ENCODE measurements at places on chromosomes 3 and 15. TPM values are rescaled to one million over a fixed set of nuclear protein-coding genes. Genes with fewer than 3 reads are reported as not detected.
A peak's percentile ranks its signal among the peaks of the same experiment; 100 is the strongest.

GRCh38 chr15:96473556-96473955 lies 143.1 kb downstream of the NR2F2 start:
- no peaks in the 10 kb centered on the region for H3K36me3 ChIP-seq
- no peaks in the 10 kb centered on the region for H3K4me1 ChIP-seq
- H3K27ac ChIP-seq: no peak overlapping the region
- no peak overlapping the region for H3K4me3 ChIP-seq

DNA sequence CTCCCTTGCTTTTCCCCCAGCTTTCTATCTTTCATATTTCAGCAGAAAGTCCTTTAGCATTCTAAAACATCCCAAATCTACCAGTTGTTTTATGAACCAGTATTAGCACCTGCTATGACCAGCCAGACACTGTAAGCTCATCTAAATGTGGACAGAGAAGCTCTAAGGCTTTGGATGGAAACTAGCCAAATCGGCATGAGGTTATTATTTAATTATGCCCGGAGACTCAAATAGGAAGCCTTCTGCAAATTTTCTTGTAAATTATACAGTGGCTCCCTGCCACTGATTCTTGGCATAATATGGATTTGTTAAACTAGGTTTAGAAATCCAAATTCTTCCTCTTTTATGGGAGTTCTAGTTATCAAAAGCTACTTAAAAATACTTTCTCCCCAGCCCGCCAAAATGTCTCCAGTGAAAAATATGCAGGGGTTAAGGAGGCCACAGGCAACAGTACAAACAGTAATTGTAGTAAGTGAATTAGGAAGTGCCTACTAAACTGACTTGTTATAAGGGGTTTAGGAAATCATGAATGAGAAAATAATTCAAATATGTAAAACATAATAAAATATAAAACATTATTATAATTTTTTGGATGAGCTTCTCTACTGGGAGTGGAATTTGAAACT lies 15.4 kb downstream of the MYH15 start:
- no peak overlapping the region for H3K27ac ChIP-seq
- DNase-seq: no peak
- no peaks in the 10 kb centered on the region for H3K4me1 ChIP-seq
- no peaks in the 10 kb centered on the region for H3K27me3 ChIP-seq
- no peak overlapping the region for H3K4me3 ChIP-seq

The PP2D1 gene
- total RNA-seq: not detected

DNA sequence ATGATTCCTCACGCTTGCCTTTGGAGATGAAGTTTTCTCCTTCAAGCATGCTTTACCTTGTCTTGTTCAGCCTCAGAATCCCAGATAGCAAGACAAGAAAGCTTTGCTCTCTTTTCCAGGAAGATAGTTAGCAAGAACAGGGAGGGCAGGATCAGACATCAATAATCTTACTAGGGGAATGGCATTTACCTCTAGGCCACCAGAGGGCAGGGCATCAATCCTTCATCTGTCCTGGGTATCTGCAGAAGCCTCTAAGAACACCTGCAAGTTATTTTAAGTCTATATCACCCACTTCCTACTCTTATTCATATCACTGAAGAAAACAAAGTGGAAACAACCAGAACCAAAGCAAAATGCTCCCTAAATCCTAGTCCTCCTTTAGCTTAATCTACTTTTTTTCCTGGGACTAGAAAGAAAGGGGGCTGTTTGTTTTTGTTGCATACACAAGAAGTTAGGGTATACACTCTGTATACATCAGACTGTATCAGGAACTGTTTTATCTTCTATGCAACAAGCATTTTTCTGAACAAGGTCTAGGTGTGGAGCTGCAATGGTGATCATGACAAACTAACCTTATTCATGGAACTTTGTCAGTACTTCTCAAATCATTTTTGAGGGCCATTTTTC lies 862.5 kb downstream of the CADM2 start:
- H3K4me3 ChIP-seq: no peak overlapping the region
- no peaks in the 10 kb centered on the region for H3K4me1 ChIP-seq
- no peak overlapping the region for H3K27ac ChIP-seq
- DNase-seq: peak; percentile 51

GRCh38 chr3:192943393-192943792 lies 25.7 kb upstream of the MB21D2 start:
- DNase-seq: no peak
- H3K27me3 ChIP-seq: no peaks in the 10 kb centered on the region
- no peaks in the 10 kb centered on the region for H3K36me3 ChIP-seq
- peaks cover 10% of the 10 kb centered on the region for H3K4me1 ChIP-seq

DNA sequence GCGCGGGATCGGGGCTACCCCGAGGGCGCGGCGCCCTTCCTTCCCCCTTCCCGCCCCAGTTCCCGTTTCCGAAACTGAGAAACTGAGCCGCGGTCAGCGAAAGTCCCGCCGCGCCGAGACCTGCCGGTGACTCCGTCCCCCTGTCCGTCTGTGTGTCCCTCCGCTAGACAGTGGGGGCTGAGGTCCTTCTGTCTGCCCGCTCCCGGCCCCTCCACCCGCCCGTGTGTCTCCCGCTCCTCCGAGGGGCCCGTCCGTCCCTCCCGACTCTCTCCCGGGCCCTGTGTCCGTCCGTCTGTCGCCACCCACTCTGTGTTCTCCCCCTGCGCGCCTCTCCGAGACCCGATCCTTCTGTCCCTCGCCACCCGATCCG lies 426 bp downstream of the PRKCD start:
- H3K4me3 ChIP-seq: peak overlapping the region; percentile 77
- peaks cover 30% of the 10 kb centered on the region for H3K36me3 ChIP-seq
- peaks cover 55% of the 10 kb centered on the region for H3K4me1 ChIP-seq
- H3K27me3 ChIP-seq: no peaks in the 10 kb centered on the region

The LNP1 gene
- 1.8 TPM for total RNA-seq

The EXD1 gene
- not detected for total RNA-seq

DNA sequence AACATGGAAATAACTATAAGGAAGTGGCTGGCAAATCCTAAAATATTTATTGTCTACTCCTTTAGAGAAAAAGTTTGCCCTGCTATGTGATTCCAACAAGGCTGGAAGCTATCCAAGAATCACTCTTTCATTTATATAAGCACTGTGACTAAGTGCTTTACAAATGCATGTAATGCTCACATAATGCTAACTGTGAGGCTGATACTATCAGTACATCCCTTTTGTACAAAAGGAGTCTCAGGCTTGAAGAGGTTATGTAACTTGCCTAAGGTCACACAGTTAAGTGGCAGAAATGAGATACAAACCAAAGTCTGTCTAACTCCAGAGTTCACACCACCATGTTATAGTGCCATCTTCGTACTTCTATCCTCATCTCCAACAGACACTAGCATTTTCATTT lies 17.0 kb downstream of the TOPBP1 start:
- H3K4me3 ChIP-seq: no peak overlapping the region
- H3K27me3 ChIP-seq: no peaks in the 10 kb centered on the region
- no peak overlapping the region for H3K27ac ChIP-seq
- peaks cover 29% of the 10 kb centered on the region for H3K36me3 ChIP-seq

- no peak overlapping the region for H3K27ac ChIP-seq
- H3K36me3 ChIP-seq: no peaks in the 10 kb centered on the region
- no peak for DNase-seq
- H3K4me1 ChIP-seq: no peaks in the 10 kb centered on the region
- H3K27me3 ChIP-seq: no peaks in the 10 kb centered on the region
Observed at GRCh38 chr3:98536456-98537017, 4.8 kb downstream of the GPR15 start.

- no peak overlapping the region for H3K4me3 ChIP-seq
- H3K27me3 ChIP-seq: peaks cover 34% of the 10 kb centered on the region
- H3K36me3 ChIP-seq: no peaks in the 10 kb centered on the region
- DNase-seq: no peak
Observed at GRCh38 chr3:194910414-194910984, 224.8 kb downstream of the FAM43A start.

The PLCL2 gene
- 5.8 TPM for total RNA-seq

DNA sequence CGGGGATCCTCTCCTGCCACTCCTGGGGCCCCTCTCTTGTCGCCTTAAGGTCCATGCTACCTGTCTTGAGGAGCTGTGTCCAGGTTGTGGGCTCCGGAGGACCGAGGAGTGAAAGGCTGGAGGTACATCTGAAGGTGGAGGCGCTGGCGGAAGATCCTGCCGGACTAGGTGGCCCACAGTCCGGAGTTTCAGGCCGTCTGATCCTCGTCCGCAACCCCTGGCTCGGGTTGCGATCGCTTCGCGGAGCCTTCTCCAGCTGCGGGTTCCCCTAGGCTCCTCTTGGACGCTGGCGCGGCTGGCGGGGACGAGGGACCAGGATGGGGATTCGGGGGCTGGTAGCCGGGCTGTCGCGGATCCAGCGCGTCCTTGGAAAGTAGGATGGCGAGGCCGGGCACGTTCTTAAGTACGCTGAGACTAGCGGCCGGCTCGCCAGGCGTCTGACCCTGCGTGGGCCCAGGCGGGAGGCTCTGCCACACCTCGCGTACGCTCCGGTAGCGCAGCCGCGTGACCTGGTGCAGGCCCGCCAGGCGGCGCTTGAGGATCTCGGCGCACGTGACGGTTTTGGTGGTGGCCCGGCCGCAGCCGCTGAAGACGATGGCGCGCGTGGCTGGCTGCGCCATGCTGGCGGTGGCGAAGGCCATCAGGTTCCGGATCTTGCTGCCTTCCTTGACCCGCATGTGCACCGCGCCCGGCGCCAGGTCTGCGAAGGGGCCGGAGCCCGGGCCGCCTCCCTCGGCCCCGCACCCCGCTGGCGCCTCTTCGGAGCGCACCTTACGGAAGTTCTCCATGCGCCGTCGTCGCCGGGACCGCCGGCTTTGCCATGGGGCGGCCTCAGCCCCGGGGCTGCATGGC lies 550 bp downstream of the RPP25 start:
- H3K36me3 ChIP-seq: peaks cover 41% of the 10 kb centered on the region
- peak overlapping the region; percentile 71 for H3K4me3 ChIP-seq
- peaks cover 32% of the 10 kb centered on the region for H3K27me3 ChIP-seq
- H3K27ac ChIP-seq: no peak overlapping the region
- DNase-seq: peak; percentile 83

DNA sequence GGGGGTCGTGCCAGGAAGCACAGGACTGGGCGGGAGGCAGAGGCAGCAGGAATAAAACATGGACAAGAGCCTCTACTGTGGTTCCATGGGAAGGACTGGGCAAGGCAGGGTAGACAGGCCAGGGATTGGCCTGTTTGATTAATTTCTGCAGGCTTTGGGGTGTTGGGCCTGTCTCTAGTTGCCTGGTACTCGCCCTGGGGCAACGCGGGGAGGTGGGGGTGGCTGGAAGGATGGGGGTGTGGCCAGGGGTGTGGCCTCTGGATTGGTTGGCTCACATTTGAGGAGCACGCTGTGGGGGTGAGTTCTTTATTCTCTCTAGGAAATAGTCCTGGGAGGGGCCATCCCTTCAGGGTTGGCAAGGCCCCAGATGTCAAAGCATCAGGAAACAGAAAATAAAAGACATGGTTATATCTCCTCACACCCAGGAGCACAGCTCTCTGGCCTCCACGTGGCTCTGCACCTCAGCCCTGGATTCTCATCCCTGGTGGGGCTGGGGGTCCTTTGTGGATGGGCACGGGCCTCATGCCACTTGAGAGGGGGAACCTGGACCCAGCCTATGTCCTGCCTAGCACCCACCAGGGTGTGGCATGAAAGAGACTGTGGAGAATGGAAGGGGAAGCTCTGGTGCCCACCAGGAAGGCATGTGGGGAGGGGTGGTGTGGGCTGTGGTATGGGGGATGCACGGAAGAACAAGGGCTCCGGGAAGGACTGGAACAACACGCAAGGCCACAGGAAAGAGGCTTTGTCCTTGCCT lies 223.0 kb upstream of the LYSMD4 start:
- no peak overlapping the region for H3K4me3 ChIP-seq
- H3K36me3 ChIP-seq: no peaks in the 10 kb centered on the region
- no peak overlapping the region for H3K27ac ChIP-seq
- H3K27me3 ChIP-seq: no peaks in the 10 kb centered on the region
- DNase-seq: no peak

The SPATA12 gene
- total RNA-seq: 0.47 TPM

DNA sequence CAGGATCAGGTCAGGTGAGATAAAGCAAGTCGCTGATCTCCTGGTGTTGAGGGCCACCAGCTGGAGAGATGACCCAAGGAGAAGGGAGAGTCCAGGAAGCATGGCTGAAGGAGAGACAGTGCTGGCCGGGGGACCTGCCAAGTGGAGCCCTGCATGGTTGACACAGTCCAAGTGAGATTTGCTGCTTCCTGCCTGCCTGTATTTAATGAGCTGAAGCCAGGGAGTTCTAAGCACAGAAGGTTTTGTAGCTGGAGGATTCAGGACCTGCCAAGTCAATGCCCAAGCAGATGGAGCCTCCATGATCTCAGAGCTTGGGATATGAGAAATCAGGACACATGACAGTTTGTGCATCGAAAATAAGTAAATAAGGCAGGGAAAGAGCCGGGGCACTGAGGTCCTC lies 125.6 kb downstream of the SRGAP3 start:
- no peak overlapping the region for H3K27ac ChIP-seq
- H3K4me1 ChIP-seq: peaks cover 8% of the 10 kb centered on the region
- no peak for DNase-seq
- H3K36me3 ChIP-seq: no peaks in the 10 kb centered on the region

DNA sequence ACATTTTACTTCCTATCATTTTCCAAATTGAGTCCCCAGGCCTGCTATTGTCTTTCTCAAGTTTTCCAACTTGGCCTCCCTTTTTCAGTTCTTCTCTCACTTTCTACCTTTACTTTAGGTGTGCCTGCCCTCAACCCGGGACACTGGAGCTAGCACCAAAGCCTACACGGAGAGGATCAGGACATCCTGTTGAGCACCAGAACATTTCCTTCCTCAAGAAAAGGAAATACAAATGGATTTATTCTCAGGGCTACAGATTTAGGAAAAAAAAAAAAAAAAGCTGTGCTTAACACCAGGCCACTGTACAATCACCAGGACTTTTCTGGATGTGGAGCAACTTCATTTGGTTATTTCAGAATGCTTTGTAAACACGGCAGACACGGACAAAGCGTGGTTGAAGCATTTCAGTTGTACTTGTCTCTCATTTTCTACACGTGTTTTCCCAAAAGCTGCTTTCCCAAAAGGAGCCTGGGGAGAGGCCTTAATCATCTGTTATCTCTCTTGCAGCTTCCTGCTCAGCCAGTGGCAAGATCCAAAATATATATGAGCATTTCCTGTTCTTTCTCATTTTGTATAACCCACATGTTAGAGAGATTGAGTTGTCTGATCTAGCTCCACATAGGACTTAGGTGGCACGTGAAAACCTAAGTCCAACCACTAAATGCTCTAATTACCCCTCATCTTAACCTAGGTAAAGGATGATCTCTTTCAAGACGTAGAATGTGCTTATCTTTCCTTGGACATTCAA lies 15.5 kb upstream of the ATP1B3 start:
- no peaks in the 10 kb centered on the region for H3K36me3 ChIP-seq
- H3K4me1 ChIP-seq: peaks cover 17% of the 10 kb centered on the region
- H3K27me3 ChIP-seq: no peaks in the 10 kb centered on the region
- no peak for DNase-seq
- no peak overlapping the region for H3K4me3 ChIP-seq

Measured in Calu3 (cell line).